ENCODE measurements at places on chromosomes 13 and 19.

DNA sequence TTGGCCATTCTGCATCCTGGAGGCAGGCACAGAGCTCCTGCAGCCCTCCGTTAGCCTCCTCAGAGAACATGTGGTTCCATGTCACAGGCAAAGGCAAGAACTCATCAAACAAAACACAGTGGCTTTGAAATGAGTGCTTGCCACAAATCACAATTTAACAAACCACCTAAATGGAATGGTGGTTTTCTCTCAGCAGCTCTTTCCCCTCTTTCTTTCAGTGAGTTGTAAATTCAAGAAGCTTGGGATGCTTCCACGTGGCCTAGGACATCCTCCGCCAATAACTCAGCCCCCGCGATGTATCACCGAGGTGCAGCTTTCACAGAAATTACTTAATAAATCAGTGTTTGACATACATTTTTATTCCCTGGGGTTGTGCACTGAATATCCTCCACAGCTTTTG lies 65.4 kb upstream of the RFC3 start:
- no peak for DNase-seq

DNA sequence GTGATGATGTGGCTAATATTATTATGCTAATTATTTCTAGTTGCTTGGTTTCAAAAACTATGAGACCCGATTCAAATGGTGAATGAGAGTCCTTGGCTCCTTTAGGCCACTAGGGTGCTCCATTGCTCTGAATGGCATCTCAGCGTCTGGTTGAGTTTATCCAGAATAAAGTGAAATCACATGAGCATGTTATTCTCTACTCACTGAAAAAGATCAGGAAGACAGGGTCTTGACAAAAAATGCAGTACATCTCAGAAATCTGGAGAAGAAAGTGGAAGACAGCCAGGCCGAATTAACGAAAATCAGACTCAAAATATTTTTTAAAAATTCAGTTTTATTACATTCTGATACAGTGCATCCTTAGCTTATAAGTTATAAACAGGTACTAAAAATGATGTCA lies 516.2 kb downstream of the MYO16 start:
- DNase-seq = peak; percentile 13

DNA sequence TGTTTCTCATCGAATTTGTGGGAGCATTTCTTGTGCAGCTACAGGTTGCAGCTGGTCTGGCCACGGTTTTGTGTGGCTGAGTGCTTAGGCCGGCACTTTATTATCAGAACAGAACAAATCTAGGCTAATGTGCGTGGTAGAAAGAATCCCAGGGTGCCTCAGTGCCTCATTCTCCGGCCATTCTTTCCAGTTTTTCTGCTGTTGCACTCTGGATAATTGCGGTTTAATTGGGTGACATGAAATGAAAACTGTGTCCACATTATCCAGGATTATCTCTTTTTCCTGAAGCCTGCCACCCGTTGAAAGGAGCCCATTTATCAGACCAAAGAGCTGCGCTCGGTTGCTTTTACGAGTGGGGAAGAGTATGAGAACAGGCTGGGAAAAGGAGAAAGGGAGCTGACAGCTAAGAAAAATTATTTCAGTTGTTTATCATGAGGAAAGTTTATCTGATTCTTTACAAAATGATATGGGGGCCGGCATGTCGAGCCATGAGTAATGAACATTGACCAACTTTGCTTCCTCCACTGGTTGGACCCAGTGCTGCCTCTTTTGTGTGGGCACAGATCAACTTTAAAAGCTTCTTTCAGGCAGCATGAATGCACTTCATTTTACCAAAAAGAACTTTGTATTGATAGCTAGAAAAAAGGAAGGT lies 117.0 kb upstream of the SOX21 start:
- no peak for DNase-seq

DNA sequence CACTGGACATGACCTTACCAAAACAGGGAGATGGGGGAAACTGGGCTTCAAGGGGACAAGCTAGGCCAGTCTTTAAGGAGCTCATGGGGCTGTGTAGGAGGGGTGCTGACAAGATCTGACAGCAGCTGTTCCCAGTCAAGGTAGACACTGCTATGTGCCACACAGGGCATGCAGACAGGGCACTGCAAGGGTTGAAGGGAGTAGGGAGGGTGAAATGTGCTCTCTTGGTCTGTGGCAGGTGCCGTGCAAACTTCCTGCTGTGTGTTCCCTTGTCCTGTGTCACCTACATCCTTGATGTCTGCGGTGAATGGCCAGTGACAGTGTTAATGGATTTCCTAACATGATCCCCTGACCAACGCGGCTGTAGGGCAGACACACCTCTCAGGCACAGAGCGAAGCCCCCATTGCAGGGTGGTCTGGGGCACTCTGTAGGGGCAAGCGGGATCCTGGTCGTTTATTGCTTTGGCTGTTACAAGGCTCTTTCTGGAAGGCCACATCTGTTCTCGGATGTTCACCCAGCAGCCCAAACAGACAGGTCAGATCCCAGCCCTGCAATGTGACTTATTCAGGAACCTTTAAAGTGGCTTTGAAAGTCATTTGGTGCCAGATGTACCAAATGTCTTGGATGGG lies 199.5 kb upstream of the ZNF536 start:
- no peak for DNase-seq

All from SJCRH30 (cell line).